ENCODE measurements at places on chromosomes 1 and 21. TPM values are rescaled to one million over a fixed set of nuclear protein-coding genes. Genes with fewer than 3 reads are reported as not detected.

LMX1A gene
- total RNA-seq: 0.64 TPM

GNG5 gene
- total RNA-seq: 148 TPM

AMY1A gene
- not detected for total RNA-seq

TTF2 gene
- total RNA-seq: 50.5 TPM

CA6 gene
- not detected for total RNA-seq

ADGRL2 gene
- total RNA-seq: 10.5 TPM

PRELP gene
- 9.3 TPM for total RNA-seq

PLA2G2C gene
- total RNA-seq: 0.27 TPM

CAPN8 gene
- total RNA-seq: 102 TPM

CD48 gene
- 4.9 TPM for total RNA-seq

RPTN gene
- total RNA-seq: not detected

GRCh38 chr1:100736324-100736723 lies 16.8 kb downstream of the VCAM1 start:
- DNase-seq: no peak
- H3K4me1 ChIP-seq: no peaks in the 10 kb centered on the region
- no peak overlapping the region for H3K27ac ChIP-seq
- no peaks in the 10 kb centered on the region for H3K27me3 ChIP-seq
- H3K36me3 ChIP-seq: no peaks in the 10 kb centered on the region
- no peak overlapping the region for H3K4me3 ChIP-seq

DNA sequence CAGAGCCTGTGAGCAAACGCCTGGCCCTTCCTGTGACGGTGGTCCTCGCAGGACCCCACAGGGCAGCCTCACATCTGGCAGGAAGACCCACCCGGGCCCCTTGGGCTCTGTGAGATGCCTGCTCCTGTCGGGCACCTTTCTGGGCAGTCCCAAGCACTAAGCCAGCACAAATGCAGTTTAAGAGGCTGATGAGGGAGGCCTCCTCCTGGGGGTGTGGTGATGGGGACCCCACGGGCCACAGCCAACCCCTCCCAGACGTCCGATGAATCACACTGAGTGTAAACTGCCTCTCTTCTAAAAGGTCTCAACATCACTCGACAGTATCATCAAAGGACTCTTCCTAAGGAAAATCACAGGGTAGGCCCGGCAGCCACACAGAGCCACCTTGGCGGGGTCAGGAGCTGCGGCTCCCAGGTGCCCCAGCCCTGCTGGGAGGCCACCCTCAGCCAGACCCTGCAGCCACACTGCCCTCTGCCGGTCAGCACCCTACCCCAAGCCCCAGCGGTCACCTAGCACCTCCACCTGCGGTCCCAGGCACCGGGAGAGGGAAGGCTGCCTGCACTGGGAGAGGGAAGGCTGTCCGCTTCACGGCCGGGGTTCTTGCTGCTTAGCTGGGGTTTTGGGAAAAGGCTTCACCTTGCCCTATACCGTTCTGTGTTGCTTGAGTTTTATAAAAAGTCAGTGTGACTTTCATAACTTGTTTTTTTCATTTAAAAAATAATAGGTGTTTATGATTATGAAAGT lies 3.9 kb upstream of the PRKCZ start:
- H3K4me3 ChIP-seq: no peak overlapping the region
- no peaks in the 10 kb centered on the region for H3K36me3 ChIP-seq
- peak; percentile 92 for DNase-seq
- peaks cover 19% of the 10 kb centered on the region for H3K4me1 ChIP-seq

DNA sequence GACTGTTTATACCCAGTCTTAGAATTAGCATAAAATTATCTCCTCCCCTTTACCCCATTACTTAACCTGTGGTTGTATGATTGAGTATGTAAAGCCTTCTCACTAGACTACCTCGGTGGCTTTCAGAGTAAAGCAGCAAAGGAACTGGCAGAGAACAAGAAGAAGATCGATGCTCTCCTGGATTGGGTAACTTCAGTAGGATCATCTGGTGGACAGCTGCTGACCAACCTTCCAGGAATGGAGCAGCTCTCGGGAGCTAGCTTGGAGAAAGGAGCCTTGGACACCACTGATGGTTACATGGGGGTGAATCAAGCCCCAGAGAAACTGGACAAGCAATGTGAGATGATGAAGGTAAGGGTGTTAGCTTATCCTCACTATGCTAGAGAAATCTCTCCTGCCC lies 138.6 kb upstream of the BMP8A start:
- no peak overlapping the region for H3K27ac ChIP-seq
- H3K4me1 ChIP-seq: no peaks in the 10 kb centered on the region
- no peak overlapping the region for H3K4me3 ChIP-seq
- H3K36me3 ChIP-seq: peaks cover 39% of the 10 kb centered on the region
- no peak for DNase-seq
- no peaks in the 10 kb centered on the region for H3K27me3 ChIP-seq

- no peaks in the 10 kb centered on the region for H3K27me3 ChIP-seq
- H3K27ac ChIP-seq: peak overlapping the region; percentile 0
- no peak overlapping the region for H3K4me3 ChIP-seq
- DNase-seq: no peak
- no peaks in the 10 kb centered on the region for H3K36me3 ChIP-seq
Measured at GRCh38 chr1:213688655-213689054, 299.1 kb upstream of the PROX1 start.

DNA sequence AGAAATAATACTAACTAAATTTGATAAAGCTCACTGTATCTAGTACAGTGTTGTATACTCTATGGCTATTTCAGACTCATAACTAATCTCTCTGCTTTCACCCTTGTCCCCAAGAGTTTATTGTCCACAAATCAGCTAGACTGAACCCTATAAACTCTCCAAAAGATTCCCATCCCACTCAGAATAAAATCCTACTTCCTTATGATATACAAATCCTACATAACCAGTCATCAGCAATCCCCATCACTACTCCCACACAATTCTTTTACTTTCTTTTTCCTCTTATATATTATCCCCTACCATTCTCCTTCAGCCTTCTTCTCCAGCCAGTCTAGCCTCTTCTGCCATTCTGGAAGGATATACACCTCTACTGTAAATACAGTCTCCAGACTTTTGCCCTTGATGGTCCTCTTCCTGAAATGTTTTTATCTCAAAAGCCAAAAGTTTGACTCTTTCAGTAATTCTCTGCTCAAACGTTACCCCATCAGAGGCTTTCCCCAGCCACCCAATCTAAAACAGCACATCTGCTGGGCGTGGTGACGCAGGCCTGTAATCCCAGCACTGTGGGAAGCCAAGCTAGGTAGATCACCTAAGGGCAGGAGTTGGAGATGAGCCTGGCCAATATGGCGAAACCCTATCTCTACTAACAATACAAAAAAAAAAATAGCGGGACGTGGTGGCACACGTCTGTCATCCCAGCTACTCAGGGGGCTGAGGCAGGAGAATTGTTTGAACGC lies 41.6 kb downstream of the ABL2 start:
- no peaks in the 10 kb centered on the region for H3K4me1 ChIP-seq
- H3K4me3 ChIP-seq: no peak overlapping the region
- no peaks in the 10 kb centered on the region for H3K27me3 ChIP-seq
- H3K36me3 ChIP-seq: no peaks in the 10 kb centered on the region
- peak overlapping the region; percentile 42 for H3K27ac ChIP-seq
- DNase-seq: no peak

- no peak overlapping the region for H3K27ac ChIP-seq
- H3K27me3 ChIP-seq: no peaks in the 10 kb centered on the region
- H3K36me3 ChIP-seq: no peaks in the 10 kb centered on the region
- H3K4me1 ChIP-seq: no peaks in the 10 kb centered on the region
Measured at GRCh38 chr1:85952460-85952859, 204.1 kb downstream of the COL24A1 start.

- no peak overlapping the region for H3K27ac ChIP-seq
- no peak overlapping the region for H3K4me3 ChIP-seq
- DNase-seq: peak; percentile 46
- H3K36me3 ChIP-seq: no peaks in the 10 kb centered on the region
- no peaks in the 10 kb centered on the region for H3K4me1 ChIP-seq
Measured at GRCh38 chr1:228691926-228692325, 43.4 kb upstream of the RHOU start.

- no peaks in the 10 kb centered on the region for H3K4me1 ChIP-seq
- H3K27me3 ChIP-seq: no peaks in the 10 kb centered on the region
- DNase-seq: no peak
- no peak overlapping the region for H3K4me3 ChIP-seq
- H3K27ac ChIP-seq: no peak overlapping the region
- H3K36me3 ChIP-seq: no peaks in the 10 kb centered on the region
Measured at GRCh38 chr1:65395887-65396612, 24.4 kb upstream of the LEPR start.

DNA sequence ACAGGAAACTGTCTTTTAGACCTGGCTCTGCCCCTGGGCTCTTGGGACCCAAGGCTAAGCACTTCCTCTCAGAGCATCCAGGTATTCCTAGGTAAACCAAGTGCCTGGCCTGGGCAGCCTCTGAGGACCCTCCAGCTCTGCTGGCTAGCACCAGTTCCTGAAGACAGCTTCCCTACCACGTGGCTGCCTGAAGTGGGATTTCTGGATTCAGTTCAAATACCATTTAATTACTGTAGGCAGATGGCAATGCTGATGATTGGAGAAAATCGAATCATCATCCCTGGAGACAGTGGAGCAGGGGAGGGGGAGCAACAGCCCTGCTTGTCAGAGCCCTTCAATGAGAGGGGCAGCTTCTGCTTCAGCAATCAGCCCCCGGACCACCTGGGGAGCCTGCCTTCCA lies 11.9 kb downstream of the KIF21B start:
- peaks cover 20% of the 10 kb centered on the region for H3K4me1 ChIP-seq
- no peaks in the 10 kb centered on the region for H3K27me3 ChIP-seq
- no peaks in the 10 kb centered on the region for H3K36me3 ChIP-seq
- DNase-seq: no peak
- no peak overlapping the region for H3K4me3 ChIP-seq

DNA sequence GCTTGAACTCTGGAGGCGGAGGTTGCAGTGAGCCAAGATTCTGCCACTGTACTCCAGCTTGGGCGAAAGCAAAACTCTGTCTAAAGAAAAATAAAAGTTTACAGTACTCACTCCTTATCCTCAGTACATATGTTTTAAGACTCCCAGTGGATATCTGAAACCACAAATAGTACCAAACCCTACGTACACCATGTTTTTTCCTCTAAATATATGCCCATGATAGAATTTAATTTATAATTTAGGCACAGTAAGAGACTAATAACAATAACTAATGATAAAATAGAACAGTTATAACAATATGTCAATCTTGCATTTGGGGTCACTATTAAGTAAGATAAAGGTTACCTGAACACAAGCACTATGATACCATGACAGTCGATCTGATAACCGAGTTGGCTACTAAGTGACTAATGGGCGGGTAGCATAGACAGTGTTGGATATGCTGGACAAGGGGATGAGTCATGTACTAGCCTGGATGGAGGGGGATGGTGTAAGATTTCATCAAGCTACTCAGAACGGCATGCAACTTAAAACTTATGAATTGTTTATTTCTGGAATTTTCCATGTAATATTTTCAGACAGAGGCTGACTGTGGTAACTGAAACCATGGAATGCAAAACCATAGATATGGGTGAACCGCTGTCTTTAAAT lies 43.7 kb downstream of the ST7L start:
- no peak overlapping the region for H3K27ac ChIP-seq
- H3K36me3 ChIP-seq: no peaks in the 10 kb centered on the region
- no peak for DNase-seq
- H3K4me1 ChIP-seq: no peaks in the 10 kb centered on the region
- H3K4me3 ChIP-seq: no peak overlapping the region

GRCh38 chr1:109185990-109186732 lies 27.6 kb upstream of the SARS1 start:
- no peaks in the 10 kb centered on the region for H3K4me1 ChIP-seq
- no peak overlapping the region for H3K27ac ChIP-seq
- H3K36me3 ChIP-seq: no peaks in the 10 kb centered on the region
- H3K4me3 ChIP-seq: no peak overlapping the region
- no peaks in the 10 kb centered on the region for H3K27me3 ChIP-seq
- DNase-seq: no peak

- no peak for DNase-seq
- no peak overlapping the region for H3K27ac ChIP-seq
- H3K27me3 ChIP-seq: no peaks in the 10 kb centered on the region
- peak overlapping the region; percentile 36 for H3K4me3 ChIP-seq
- peaks cover 3% of the 10 kb centered on the region for H3K4me1 ChIP-seq
- peaks cover 5% of the 10 kb centered on the region for H3K36me3 ChIP-seq
Measured at GRCh38 chr21:39388811-39389155, 39.9 kb upstream of the HMGN1 start.

DNA sequence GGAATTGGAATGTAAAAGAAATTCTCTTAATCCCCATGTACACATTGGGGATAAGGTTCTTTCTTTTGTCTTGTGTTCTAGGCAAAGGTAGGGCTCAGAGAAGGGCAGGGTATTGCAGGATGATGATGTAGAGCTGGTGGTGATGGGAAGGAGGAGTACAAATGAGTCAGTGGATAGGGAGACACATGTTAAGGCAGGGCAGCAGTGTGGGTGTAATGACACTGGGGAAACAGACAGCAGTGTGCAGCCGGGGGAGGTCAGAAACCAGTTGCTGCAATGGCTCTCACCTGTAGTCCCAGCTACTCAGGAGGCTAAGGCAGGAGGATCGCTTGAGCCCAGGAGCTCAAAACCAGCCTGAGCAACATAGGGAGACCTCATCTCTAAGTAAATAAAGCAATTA lies 5.1 kb downstream of the NLRP3 start:
- DNase-seq: no peak
- no peak overlapping the region for H3K27ac ChIP-seq
- no peak overlapping the region for H3K4me3 ChIP-seq
- H3K27me3 ChIP-seq: no peaks in the 10 kb centered on the region

GRCh38 chr1:150243003-150243402 lies 7.1 kb upstream of the ANP32E start:
- DNase-seq: no peak
- H3K36me3 ChIP-seq: no peaks in the 10 kb centered on the region
- H3K4me3 ChIP-seq: no peak overlapping the region
- no peaks in the 10 kb centered on the region for H3K27me3 ChIP-seq
- no peak overlapping the region for H3K27ac ChIP-seq

DNA sequence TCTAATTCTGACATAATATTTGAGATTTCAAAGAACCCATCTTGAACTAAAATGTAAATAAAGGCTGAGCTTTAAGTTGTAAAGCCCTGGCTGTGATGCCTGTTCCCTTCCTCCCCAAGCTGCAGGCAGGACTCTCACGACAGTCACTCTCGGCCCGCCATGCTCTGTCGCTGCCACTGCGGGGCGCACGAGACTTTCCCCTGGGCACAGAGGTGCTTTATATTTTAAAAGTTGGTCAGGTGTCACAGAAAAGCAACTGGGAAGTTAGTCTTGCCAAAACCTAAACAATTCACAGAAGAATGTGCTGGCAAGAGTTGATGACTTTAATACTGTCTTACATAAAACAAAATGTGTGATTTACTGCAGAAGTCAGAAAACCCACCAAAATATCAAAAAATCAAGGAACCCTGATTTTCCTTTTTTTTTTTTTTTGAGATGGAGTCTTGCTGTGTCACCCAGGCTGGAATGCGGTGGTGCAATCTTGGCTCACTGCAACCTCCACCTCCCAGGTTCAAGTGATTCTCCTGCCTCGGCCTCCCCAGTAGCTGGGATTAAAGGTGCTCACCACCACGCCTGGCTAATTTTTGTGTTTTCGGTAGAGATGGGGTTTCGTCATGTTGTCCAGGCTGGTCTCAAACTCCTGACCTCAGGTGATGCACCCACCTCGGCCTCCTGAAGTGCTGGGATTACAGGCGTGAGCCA lies 10.7 kb downstream of the LRRC47 start:
- no peak overlapping the region for H3K27ac ChIP-seq
- peak; percentile 44 for DNase-seq
- peaks cover 14% of the 10 kb centered on the region for H3K36me3 ChIP-seq
- no peaks in the 10 kb centered on the region for H3K4me1 ChIP-seq

All from colonic mucosa (tissue), 4 donors.